Ovary (tissue), 10 donors: ENCODE measurements at places on chromosomes 12 and 14.

DNA sequence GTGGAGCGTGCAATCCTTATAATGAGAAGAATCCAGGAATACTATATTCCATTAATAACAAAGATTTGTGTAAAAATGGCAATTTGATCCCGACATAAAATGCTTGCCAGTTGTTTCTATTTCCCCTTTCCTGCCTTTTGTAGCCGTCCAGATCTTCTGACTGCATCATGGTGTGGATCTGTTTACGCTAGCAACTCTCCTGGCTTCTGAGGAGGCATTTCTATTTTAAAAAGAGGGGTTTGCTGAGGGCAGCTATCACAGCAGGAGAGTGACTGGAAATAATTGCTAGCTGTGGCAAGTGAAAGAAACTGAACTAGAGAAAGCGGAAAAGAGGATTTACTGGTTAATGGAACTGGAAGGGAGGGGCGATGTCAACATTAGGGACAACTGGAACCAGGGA, 145.6 kb downstream of the ATP23 start:
- H3K27me3 ChIP-seq, result no peaks in the 10 kb centered on the region
- DNase-seq, result no peak
- H3K4me3 ChIP-seq, result no peak overlapping the region
- H3K36me3 ChIP-seq, result no peaks in the 10 kb centered on the region
- no peak overlapping the region for H3K27ac ChIP-seq

- no peaks in the 10 kb centered on the region for H3K4me1 ChIP-seq
- DNase-seq, result no peak
- no peaks in the 10 kb centered on the region for H3K36me3 ChIP-seq
- H3K27me3 ChIP-seq, result no peaks in the 10 kb centered on the region
- H3K4me3 ChIP-seq, result no peak overlapping the region
- H3K27ac ChIP-seq, result no peak overlapping the region
Observed at GRCh38 chr14:95834496-95834895, 42.1 kb upstream of the TUNAR start.

DNA sequence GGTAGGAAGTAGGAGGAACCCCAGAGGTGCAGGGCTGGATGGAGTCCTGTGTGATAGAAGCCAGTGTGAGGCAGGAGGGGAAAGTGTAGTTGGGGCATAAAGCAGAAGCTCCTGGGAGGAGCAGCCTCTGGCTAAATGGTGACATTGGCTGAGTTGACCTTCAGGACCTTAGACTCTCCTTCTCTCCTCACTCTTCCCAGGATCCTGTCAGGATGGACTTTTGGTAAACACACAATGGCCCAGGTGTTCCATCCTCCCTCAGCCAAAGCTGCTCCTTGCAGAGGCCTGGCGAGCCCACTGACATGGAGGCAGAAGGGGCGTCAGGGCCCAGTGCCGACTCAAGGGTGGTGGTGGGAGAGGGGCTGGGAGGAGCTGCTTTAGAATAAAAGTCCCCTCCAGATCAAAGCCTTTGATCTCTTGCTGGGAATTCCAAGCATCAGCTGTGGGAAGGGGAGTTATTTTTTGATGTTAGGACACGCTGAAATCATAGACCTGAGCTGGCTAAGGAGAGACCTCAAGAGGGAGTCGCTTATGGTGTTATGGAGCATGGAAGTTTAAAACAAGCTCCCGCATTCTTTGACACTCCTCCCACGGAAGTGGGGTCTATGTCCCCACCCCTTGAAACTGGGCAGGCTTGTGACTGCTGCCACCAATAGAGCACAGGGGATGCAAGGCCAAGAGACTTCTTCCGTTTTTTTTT, 44.1 kb downstream of the SMIM41 start:
- H3K36me3 ChIP-seq, result no peaks in the 10 kb centered on the region
- no peaks in the 10 kb centered on the region for H3K27me3 ChIP-seq
- H3K27ac ChIP-seq, result no peak overlapping the region
- H3K4me1 ChIP-seq, result peaks cover 5% of the 10 kb centered on the region
- no peak for DNase-seq

DNA sequence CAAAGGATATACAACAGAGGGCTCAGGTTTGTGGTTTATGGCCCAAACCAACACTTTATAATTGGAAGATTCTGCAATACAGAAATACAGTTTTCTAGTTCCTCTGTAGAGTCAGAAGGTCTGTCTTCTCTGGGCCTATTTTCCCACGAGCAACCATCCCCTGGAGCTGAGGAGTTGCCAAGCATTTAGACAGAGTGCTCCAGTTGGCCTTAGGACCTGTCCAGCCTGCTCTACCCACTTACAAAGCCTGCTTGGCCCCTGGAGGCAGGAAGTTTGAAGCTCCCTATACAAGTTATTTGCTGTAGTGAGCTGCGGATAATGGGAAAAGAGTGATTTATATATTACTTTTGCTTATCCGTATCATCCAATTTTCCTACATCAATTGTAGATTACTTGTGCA, 60.8 kb upstream of the HSPB8 start:
- no peaks in the 10 kb centered on the region for H3K36me3 ChIP-seq
- H3K27ac ChIP-seq, result no peak overlapping the region
- DNase-seq, result no peak
- no peak overlapping the region for H3K4me3 ChIP-seq
- no peaks in the 10 kb centered on the region for H3K4me1 ChIP-seq

GRCh38 chr12:95269892-95270291, 52.3 kb downstream of the VEZT start:
- H3K4me3 ChIP-seq, result no peak overlapping the region
- no peaks in the 10 kb centered on the region for H3K36me3 ChIP-seq
- H3K4me1 ChIP-seq, result no peaks in the 10 kb centered on the region
- H3K27me3 ChIP-seq, result no peaks in the 10 kb centered on the region
- no peak overlapping the region for H3K27ac ChIP-seq

- no peak for DNase-seq
- no peaks in the 10 kb centered on the region for H3K27me3 ChIP-seq
- no peak overlapping the region for H3K27ac ChIP-seq
- no peaks in the 10 kb centered on the region for H3K36me3 ChIP-seq
- H3K4me3 ChIP-seq, result no peak overlapping the region
- H3K4me1 ChIP-seq, result no peaks in the 10 kb centered on the region
Observed at GRCh38 chr12:62166525-62166924, 93.7 kb upstream of the USP15 start.

DNA sequence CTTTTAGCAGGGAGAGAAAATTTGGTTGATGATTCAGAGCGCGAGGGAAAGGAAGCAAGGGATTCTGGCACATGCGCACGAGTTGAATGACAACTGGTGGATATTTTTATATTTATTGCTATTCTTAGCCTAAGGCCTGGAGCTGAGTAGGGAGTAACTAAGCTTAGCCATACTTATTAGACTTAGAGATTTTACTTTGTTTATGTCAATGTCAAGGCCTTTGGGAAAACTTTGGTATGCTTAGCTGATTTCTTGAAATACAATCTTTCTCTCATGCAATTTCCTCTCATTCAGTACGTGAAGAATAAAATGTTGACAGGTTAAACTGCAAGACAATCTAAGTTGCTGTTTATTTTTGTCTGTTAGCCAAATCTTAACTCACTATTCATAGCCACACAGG, 101.1 kb downstream of the CRADD start:
- H3K4me1 ChIP-seq, result peaks cover 16% of the 10 kb centered on the region
- H3K4me3 ChIP-seq, result no peak overlapping the region
- no peaks in the 10 kb centered on the region for H3K36me3 ChIP-seq
- H3K27ac ChIP-seq, result peak overlapping the region; percentile 11

DNA sequence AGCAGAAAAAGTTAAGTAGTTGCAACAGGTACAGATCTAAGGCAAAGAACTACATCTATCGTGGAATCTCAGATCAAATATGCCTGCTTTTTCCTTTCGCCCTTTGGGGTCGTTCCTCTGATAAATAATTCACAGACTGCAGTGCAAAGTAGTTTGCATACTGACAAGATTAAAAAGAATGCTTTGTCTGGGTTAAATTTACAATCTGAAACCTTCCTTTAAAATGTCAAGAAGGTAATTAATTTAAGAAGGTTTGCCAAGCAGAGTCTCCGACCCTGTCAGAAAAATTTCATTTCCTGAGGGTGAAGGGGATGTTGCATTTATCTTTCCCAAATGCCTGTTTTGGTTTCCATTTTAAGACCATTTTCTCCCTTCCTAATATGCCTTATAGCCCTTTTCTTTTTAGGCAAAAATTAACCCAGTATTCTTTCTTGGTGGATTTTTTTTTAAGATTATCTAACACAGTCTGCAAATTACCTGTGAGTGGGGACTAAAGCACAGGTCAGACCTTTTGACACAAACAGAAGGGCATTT, 406.9 kb downstream of the LRIG3 start:
- no peaks in the 10 kb centered on the region for H3K36me3 ChIP-seq
- H3K4me1 ChIP-seq, result no peaks in the 10 kb centered on the region
- DNase-seq, result no peak
- no peaks in the 10 kb centered on the region for H3K27me3 ChIP-seq
- no peak overlapping the region for H3K27ac ChIP-seq

GRCh38 chr12:17489452-17489851, 600.5 kb downstream of the RERGL start:
- H3K4me1 ChIP-seq, result no peaks in the 10 kb centered on the region
- no peak overlapping the region for H3K27ac ChIP-seq
- no peaks in the 10 kb centered on the region for H3K27me3 ChIP-seq

DNA sequence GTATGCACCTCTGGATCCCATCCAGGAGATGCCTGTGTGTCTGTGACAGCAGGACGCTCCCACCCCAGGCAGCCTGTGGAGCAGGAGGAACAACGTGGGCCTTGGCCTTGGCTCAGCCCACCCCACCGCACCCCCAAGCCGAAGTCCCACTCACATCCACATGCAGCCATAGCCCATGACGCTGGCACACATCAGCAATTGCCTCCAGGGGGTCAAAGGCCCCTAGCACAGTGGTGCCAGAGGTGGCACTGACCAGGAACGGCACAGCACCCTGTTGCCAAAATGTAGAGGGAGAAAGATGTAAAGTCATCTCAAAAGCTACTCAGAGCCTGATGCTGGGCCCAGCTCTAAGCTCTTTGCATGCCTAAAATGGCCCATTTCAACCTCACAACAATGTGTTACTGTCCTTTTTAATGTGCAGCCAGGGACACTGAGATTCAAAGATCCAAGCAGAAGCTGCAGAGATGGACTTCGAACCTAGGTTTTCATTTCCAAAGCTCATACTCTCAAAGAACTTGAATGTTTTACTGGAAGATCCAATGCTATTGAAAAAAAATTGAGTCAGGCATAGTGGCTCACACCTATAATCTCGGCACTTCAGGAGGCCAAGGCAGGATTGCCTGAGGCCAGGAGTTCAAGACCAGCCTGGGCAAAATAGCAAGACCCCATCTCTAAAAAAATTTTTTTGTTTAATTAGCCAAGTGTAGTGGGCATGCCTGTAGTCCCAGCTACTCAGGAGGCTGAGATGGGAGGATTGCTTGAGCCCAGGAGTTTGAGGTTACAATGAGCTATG, 19.2 kb upstream of the ZNF740 start:
- no peak overlapping the region for H3K27ac ChIP-seq
- no peaks in the 10 kb centered on the region for H3K27me3 ChIP-seq
- H3K4me3 ChIP-seq, result no peak overlapping the region
- no peaks in the 10 kb centered on the region for H3K36me3 ChIP-seq
- no peaks in the 10 kb centered on the region for H3K4me1 ChIP-seq
- DNase-seq, result no peak

- H3K4me1 ChIP-seq, result no peaks in the 10 kb centered on the region
- H3K4me3 ChIP-seq, result no peak overlapping the region
- no peak for DNase-seq
- H3K27me3 ChIP-seq, result no peaks in the 10 kb centered on the region
- H3K36me3 ChIP-seq, result no peaks in the 10 kb centered on the region
Observed at GRCh38 chr14:92701826-92702225, 46.6 kb downstream of the LGMN start.

GRCh38 chr14:77043177-77043983, 14.9 kb upstream of the IRF2BPL start:
- peak overlapping the region; percentile 62 for H3K27ac ChIP-seq
- H3K27me3 ChIP-seq, result no peaks in the 10 kb centered on the region
- H3K36me3 ChIP-seq, result no peaks in the 10 kb centered on the region

DNA sequence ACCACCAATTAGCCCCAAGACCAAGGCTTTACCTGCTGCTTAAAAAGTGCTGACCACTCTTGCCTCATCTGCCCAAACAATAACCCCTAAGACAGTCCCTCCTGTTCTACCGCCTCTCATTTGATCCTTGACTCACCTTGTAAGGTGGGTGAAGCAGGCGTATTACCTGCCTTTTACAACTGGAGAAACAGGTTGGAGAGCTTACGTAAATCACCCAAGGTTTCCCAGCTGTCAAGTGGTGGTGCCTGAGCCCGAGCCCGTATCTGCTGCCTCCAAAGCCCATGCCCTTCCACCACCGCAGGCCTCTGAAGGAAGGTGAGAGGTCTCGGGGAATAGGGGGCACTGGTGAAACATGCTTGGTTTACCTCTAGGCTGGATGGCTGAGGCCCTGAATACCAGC, 36.6 kb downstream of the MAX start:
- no peak overlapping the region for H3K27ac ChIP-seq
- no peaks in the 10 kb centered on the region for H3K27me3 ChIP-seq
- no peak overlapping the region for H3K4me3 ChIP-seq
- H3K36me3 ChIP-seq, result no peaks in the 10 kb centered on the region
- no peak for DNase-seq

DNA sequence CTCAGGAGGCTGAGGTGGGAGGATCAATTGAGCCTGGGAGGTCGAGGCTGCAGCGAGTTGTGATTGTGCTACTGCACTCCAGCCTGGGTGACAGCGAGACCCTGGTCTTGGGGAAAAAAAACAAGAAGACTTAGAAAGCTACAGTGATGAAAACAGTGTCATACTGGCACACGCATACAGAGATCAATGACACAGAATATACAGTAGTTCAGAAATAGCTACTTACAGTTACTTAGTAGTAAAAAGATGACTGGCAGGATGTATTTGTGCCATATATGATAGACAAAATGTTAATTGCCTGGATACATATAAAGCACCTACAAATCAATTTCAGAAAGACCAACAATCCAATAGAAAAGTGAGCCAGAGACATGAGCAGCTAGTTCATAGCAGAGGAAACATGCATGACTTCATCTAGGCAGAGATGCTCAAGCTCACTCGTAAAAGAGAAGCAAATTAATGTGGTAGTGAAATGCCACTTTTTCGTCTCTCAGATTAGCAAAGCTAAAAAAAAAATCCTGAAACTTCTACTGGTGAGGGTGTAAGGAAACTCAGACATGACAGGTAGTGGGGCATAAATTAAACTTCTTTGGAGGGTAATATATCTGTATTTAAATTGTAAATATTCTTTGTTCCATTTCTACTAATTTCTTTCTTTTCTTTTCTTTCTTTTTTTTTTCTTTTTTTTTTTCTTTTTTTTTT, 2.5 kb upstream of the ALDH2 start:
- no peak overlapping the region for H3K4me3 ChIP-seq
- no peak for DNase-seq
- H3K27ac ChIP-seq, result no peak overlapping the region
- H3K36me3 ChIP-seq, result no peaks in the 10 kb centered on the region
- H3K4me1 ChIP-seq, result peaks cover 10% of the 10 kb centered on the region

DNA sequence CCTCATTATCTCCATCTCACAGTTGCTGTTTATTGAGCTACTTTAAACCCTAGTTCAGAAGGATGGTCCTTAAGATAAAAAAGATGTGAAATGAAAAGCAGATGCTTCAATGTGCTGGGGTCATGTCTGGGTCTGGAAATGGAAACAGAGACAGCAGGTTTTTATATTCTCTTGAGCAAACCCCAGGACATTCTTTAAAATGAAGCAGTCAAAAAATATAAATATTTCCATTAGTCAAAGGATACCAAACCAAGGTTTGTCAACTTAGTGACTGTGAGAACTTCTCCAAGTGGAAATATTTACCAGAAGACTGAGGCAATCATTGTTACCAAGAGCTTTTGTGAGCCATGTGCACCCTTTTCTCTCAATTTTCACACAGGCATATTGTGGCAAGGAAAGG, 102.5 kb upstream of the DIO2 start:
- no peaks in the 10 kb centered on the region for H3K4me1 ChIP-seq
- DNase-seq, result no peak
- H3K27me3 ChIP-seq, result no peaks in the 10 kb centered on the region
- no peak overlapping the region for H3K4me3 ChIP-seq
